ENCODE measurements at places on chromosomes 3 and 15.
A peak's percentile ranks its signal among the peaks of the same experiment; 100 is the strongest.

DNA sequence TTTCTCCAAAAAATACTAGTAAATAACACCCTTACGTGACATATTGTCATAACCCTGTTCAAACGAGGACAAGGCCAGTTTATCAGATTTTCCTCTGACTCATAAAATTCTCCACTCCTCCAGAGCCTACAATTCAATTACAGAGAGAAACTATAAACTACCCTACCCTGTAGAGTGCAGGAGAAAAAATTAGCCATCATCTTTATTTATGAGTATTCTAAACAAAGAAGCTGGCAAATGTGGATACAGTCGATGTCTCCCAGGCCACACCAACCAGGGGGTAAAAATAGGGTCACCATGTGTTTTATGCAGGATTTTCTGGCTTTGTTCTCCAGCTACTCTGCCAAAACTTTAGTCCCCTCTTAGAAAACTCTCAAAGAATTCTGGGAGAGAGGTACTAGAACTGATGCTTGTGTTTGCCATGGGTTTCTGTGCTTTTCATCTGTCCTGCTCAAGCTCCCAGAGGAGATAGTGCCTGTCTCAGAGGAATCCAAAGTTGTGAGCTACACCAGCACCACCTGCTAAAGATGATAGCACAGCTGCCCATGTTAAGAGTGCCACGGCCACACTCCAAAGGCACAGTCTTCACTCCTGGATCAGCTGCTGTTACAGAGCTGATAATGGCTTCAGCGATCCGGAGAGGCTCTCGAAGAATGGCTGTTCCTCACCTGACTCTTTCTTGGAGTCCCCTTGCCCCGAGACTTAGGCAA lies 150.2 kb downstream of the IMPG2 start:
- DNase-seq = no peak

- DNase-seq = peak; percentile 28
Observed at GRCh38 chr3:106381939-106382335, 513.1 kb upstream of the CBLB start.

DNA sequence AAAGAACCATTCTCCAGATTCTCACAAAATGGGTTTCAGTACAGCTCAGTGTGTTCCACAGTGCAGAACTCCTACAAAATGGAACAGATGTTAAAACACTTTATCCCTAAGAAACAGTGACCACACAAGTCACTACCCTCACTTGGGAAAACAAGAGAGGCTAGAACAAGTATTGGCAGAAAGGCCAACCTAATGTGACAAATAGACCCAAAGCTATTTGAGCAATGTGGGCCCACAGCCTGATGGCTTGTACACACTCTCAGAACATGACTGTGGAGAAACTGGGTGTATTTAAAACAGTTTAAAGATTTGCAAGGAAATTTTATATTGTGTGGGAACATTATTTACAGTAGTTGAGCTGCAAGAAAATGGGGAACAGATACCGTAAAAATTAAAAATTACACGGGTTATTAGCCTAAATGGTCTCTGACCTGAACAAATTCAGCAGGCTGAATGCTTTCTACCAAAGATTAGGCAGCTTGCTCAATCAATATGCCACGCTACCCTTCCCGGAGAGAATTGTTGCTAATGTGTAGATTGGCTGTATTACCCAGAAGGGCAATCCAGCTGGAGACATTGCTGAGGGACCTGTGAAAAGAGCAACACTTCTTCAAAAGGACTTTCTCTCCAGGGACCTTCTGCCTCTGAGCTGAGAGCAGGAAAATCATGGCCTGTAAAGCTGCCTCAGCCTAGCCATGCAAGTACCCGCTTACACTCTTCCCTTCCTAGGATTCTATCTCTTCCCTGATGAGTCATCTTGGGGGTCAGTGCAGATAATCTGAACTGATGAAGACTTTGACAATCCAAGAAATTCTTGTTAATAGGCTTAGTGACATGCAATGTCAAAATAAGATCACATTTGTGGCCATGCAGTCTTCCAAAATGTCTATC lies 97.1 kb downstream of the STRIT1 start:
- no peak for DNase-seq

GRCh38 chr3:12287727-12288181 lies 1.1 kb upstream of the PPARG start:
- no peak for DNase-seq

- DNase-seq = no peak
Observed at GRCh38 chr15:89038146-89038545, 50.1 kb upstream of the ABHD2 start.

- no peak for DNase-seq
Observed at GRCh38 chr3:156209631-156210335, 89.4 kb downstream of the KCNAB1 start.

DNA sequence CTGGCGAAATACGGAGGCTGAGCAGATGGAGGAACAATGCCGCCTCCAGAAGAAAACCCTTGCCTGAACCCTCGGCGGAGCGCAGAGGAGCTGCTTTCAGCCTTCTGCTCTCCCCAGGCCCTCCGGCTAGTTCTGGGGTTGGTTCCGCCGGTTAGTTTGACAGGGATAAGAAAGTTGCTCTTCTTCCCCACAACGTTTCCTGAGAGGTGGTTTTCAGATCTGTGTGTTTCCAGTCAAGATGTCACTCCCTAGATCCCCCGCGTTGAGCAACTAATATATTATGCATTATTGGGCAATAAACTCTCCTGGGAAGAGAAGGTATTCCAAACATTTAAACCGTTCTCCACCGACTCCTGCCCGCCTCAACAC lies 551 bp downstream of the NLGN1 start:
- no peak for DNase-seq

DNA sequence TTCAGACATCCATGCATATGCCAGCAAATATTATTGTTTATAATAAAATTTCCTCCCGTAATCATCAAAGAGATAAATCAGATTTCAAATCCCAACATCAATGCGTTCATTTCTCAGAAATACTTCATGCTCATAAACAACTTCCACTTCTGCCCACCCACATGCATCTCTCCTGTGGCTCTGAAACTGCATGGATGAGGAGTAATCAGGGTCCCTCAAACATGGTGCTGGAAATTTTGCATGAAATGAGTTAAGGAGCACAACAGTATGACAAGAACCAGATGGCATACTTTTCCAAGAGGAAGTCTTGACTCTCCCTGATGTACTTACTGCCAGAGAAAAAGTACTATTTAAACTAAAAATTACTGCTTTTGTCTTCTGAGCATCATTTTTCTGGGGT lies 26.9 kb upstream of the MFSD1 start:
- DNase-seq = no peak
